ENCODE measurements at places on chromosomes 2 and 18. TPM values are rescaled to one million over a fixed set of nuclear protein-coding genes. Genes with fewer than 3 reads are reported as not detected.

GRCh38 chr2:96885432-96886347 lies 15.8 kb upstream of the SEMA4C start:
- no peaks in the 10 kb centered on the region for H3K36me3 ChIP-seq
- no peak overlapping the region for H3K4me3 ChIP-seq
- peaks cover 44% of the 10 kb centered on the region for H3K4me1 ChIP-seq
- DNase-seq = no peak
- H3K27ac ChIP-seq = no peak overlapping the region
- H3K27me3 ChIP-seq = no peaks in the 10 kb centered on the region

GRCh38 chr18:59143441-59143840 lies 3.8 kb downstream of the SEC11C start:
- peaks cover 16% of the 10 kb centered on the region for H3K4me1 ChIP-seq
- H3K36me3 ChIP-seq = no peaks in the 10 kb centered on the region
- H3K4me3 ChIP-seq = no peak overlapping the region
- DNase-seq = no peak
- H3K27ac ChIP-seq = no peak overlapping the region

GRCh38 chr2:230441227-230441897 lies 25.4 kb downstream of the SP100 start:
- H3K4me1 ChIP-seq = no peaks in the 10 kb centered on the region
- H3K27ac ChIP-seq = peak overlapping the region; percentile 24
- H3K36me3 ChIP-seq = peaks cover 31% of the 10 kb centered on the region
- DNase-seq = no peak
- no peak overlapping the region for H3K4me3 ChIP-seq
- H3K27me3 ChIP-seq = no peaks in the 10 kb centered on the region

Gene POTEI
- 3.2 TPM for total RNA-seq

- peaks cover 7% of the 10 kb centered on the region for H3K27me3 ChIP-seq
- DNase-seq = no peak
- H3K4me1 ChIP-seq = peaks cover 8% of the 10 kb centered on the region
- H3K36me3 ChIP-seq = no peaks in the 10 kb centered on the region
- H3K27ac ChIP-seq = no peak overlapping the region
Measured at GRCh38 chr2:132664096-132664495, 5.9 kb downstream of the LYPD1 start.

GRCh38 chr18:76994086-76994654 lies 138.4 kb downstream of the MBP start:
- no peaks in the 10 kb centered on the region for H3K4me1 ChIP-seq
- H3K4me3 ChIP-seq = no peak overlapping the region
- H3K27me3 ChIP-seq = no peaks in the 10 kb centered on the region
- H3K27ac ChIP-seq = no peak overlapping the region

Gene TRAK2
- 130 TPM for total RNA-seq

- H3K36me3 ChIP-seq = no peaks in the 10 kb centered on the region
- no peak overlapping the region for H3K4me3 ChIP-seq
- no peak overlapping the region for H3K27ac ChIP-seq
- no peaks in the 10 kb centered on the region for H3K4me1 ChIP-seq
- no peak for DNase-seq
Measured at GRCh38 chr2:10333247-10333613, 30.5 kb downstream of the HPCAL1 start.

Gene ZNF2
- total RNA-seq = 3.7 TPM

Gene CRYGD
- not detected for total RNA-seq

DNA sequence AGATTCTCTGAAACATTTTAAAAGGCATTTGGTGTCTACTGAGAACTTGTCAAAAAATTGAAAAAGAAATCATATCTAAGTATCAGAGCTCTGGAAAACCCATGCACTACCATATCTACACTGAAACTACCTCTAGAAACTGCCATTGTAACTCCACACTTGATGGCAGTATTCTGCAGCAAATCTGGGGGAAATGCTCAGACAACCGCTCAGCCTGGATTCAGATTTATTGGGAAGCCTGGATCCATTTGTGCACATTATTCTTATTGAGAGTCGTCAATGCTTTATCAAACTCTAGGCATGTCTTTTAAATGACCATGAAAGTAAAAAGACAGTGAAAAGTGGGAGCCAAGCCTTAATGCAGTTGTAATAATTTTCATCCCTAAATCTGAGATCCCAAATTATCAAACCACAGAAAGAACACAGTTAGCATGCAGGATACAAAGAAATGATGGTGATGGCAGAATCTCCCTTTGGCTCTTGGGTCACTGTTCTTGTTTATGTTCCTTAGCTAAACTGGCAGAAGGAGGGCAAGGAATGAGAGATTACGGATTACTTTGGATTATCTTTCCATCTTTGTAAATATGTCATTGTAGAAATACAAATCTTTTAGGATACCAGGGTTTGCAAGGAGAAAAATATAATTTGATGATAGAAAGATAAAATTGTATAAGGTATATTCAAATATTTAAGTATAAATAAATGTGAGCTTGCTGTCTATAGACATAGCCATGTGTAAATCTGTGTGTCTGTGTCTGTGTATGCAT lies 512.1 kb upstream of the SYT4 start:
- no peaks in the 10 kb centered on the region for H3K27me3 ChIP-seq
- H3K4me1 ChIP-seq = no peaks in the 10 kb centered on the region
- no peak for DNase-seq
- no peak overlapping the region for H3K27ac ChIP-seq
- no peak overlapping the region for H3K4me3 ChIP-seq

DNA sequence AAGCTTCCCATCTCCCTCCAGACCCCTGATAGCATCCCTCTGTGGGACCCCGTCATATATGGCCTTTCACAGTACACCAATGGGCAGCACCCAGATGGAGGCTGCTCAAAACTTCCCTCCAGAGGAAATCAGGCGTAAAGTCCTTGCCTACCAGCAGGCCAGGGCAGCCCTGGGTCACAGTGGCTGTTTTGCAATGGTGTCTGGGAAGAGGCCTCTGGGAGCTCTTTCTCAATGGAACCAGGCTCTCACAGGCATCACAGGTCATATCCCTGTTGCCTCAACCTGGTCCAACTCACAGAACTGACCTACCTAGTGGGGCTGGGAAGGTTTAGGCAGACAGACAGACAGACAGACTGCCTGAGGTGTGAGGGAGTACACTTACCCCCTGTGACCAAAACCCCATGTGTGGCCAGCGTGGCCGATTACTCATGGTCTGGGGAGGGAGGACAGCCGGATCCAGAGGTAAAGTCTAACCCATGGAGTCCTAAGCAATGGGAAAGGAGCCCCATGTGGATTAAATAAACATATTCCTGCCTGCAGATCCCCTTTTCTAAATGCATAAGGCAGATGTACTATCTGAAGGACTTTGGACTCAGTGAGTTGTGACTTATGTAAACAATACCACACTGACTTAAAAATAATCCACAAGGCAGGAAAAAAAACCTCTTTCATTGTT lies 58.2 kb downstream of the BCL2L11 start:
- H3K36me3 ChIP-seq = no peaks in the 10 kb centered on the region
- no peak overlapping the region for H3K4me3 ChIP-seq
- DNase-seq = no peak
- no peaks in the 10 kb centered on the region for H3K27me3 ChIP-seq
- no peaks in the 10 kb centered on the region for H3K4me1 ChIP-seq
- H3K27ac ChIP-seq = no peak overlapping the region

- DNase-seq = no peak
- no peaks in the 10 kb centered on the region for H3K36me3 ChIP-seq
- no peaks in the 10 kb centered on the region for H3K4me1 ChIP-seq
Measured at GRCh38 chr18:68588169-68588568, 126.7 kb downstream of the TMX3 start.

Gene SCN3A
- total RNA-seq = 2.6 TPM

- H3K27me3 ChIP-seq = no peaks in the 10 kb centered on the region
- H3K27ac ChIP-seq = no peak overlapping the region
- H3K4me1 ChIP-seq = no peaks in the 10 kb centered on the region
- H3K4me3 ChIP-seq = no peak overlapping the region
- no peak for DNase-seq
- H3K36me3 ChIP-seq = no peaks in the 10 kb centered on the region
Measured at GRCh38 chr2:20205915-20206524, 18.9 kb downstream of the SDC1 start.

Gene EPAS1
- total RNA-seq = 257 TPM

GRCh38 chr2:69032336-69032735 lies 19.4 kb downstream of the ANTXR1 start:
- H3K36me3 ChIP-seq = no peaks in the 10 kb centered on the region
- DNase-seq = no peak
- H3K27ac ChIP-seq = no peak overlapping the region

DNA sequence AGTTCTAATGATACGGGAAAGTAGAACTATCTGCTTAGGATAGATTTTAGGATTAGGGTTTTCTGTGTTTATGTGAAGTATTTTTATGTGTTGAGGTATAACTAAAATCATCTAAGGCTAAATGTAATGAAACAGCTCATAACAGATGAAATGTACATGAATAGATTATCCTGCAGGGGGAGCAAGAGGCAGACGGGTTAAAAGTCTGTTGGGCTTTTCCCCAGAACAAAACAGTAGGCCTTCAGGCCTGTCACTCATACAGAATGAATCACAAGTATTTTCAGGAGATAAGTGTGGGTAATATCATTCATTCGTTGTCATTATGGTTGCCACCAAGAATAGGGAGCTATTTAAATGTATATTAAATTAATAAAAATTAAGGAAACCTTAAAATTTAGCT lies 107.9 kb upstream of the IL1R2 start:
- no peaks in the 10 kb centered on the region for H3K27me3 ChIP-seq
- H3K4me1 ChIP-seq = peaks cover 22% of the 10 kb centered on the region
- no peak for DNase-seq
- H3K36me3 ChIP-seq = peaks cover 22% of the 10 kb centered on the region

Gene MEIS1
- total RNA-seq = 13.6 TPM

Gene ECEL1
- total RNA-seq = not detected

DNA sequence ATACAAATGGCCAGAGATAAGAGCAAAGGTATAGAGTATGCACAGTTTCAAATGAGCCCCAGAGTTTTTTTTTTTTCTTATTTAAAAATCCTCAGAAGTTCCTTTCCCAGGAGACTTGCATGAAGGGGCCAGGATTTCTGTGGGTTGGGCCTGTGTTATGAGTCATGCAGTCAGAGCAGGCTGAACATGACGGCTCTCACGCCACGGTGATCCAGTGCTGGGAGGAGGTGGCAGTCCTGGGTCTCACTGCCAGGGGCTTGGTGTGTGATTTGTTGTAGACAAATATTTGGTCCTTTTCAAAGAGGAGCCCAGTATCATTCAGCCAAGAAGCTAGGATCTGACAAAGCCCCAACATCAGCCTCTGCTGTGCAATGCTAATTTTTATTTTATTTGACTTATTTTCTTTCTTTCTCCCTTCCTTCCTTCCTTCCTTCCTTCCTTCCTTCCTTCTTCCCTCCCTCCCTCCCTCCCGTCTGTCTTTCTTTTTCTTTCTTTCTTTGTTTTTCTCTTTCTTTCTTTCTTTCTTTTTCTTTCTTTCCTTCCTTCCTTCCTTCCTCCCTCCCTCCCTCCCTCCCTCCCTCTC lies 10.4 kb upstream of the KCNE4 start:
- H3K4me1 ChIP-seq = no peaks in the 10 kb centered on the region
- H3K27me3 ChIP-seq = no peaks in the 10 kb centered on the region
- no peak overlapping the region for H3K27ac ChIP-seq
- no peak overlapping the region for H3K4me3 ChIP-seq
- H3K36me3 ChIP-seq = no peaks in the 10 kb centered on the region

- no peak for DNase-seq
- H3K27ac ChIP-seq = no peak overlapping the region
- no peak overlapping the region for H3K4me3 ChIP-seq
- H3K36me3 ChIP-seq = no peaks in the 10 kb centered on the region
Measured at GRCh38 chr2:100862081-100862480, 42.1 kb downstream of the NPAS2 start.

Gene LAMA1
- total RNA-seq = 1.1 TPM

GRCh38 chr18:10322435-10322834 lies 132.0 kb upstream of the APCDD1 start:
- no peak overlapping the region for H3K27ac ChIP-seq
- H3K36me3 ChIP-seq = no peaks in the 10 kb centered on the region
- no peaks in the 10 kb centered on the region for H3K27me3 ChIP-seq
- H3K4me3 ChIP-seq = no peak overlapping the region
- DNase-seq = no peak

DNA sequence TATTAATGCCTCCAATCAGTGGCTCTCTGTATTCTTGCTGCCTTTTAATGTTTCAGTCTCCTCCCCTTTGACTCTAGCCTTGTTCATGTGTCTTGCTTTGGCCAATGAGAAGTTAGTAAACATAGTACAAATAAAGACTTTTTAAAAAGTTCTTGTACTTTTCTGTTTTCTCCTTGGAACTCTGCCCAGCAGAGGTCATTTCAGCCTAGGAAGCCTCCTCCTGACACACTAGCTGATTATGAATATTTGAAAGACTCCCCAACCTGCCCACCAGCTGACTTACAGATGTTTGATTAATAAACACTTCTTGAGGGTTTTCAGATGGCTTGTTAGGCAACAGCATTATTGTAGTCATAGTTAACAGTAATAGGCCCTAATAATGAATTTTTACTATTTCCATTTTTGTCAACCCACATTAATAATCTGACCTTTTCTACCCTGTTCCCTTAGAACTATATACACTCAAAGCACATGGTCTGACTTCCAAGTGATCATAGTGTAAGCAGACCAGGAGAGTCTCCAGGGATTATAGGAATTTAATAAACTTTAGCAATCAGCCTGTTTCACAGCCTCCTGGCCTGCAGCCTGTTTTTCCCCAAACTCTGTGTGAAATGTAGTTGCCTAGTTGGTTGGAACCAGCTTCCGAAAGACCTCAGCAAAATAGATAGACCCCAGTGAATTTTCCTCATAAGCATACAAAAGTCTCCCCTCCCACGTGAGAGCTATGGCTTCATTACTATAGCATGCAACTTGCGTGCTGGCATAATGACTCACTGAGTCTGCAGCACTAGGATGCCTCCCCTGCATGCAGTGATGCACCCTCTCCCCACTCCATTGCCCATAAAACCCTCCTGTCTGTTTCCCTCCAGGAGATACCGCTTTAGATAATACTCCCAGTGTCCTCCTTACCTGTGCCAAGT lies 670.7 kb upstream of the ZNF804A start:
- no peaks in the 10 kb centered on the region for H3K27me3 ChIP-seq
- H3K36me3 ChIP-seq = no peaks in the 10 kb centered on the region
- H3K4me3 ChIP-seq = no peak overlapping the region
- no peak for DNase-seq

DNA sequence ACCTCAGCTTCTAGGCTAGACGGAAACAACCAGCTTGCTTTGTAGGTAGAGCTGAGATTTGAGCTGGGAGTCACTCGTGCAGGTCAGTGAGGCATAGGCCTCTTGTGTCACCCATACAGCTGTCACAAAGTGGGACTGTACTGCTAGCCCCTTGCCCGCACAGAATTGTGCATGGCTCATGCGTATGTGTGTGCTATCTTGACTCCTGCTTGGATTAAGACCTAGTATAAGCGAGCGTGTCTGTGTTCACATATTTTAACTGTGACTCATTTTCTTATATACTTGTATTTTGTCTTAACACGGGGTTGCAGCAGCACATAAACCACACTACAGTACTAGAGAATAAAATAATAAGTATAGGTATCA lies 20.1 kb downstream of the CEP68 start:
- H3K4me3 ChIP-seq = no peak overlapping the region
- peak overlapping the region; percentile 29 for H3K27ac ChIP-seq
- H3K27me3 ChIP-seq = no peaks in the 10 kb centered on the region
- peaks cover 41% of the 10 kb centered on the region for H3K36me3 ChIP-seq
- H3K4me1 ChIP-seq = no peaks in the 10 kb centered on the region
- DNase-seq = no peak

Data from right atrium auricular region (tissue), 2 donors.